Spleen (tissue), 13 donors: ENCODE measurements at places on chromosomes 2 and 18.

DNA sequence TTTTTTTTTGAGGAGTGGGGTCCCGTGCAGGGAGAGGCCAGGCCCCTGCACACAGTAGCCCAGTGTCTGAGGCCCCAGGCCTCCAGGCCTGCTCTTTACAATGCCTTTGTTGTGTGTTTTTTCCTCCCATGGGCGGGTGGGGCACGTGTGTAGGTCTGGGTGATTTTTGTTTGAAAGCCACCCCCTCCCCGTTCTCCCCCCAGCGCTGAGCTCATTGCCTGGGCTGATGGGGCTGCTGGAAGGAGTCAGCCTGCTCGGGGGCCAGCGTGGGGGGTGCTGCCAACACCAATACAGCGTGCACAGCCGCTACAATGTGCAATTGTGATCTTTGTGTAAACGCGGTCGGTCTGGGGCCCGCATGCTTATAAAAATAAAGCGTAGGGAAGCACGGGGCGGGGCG lies 142.7 kb downstream of the DYSF start:
- no peak for DNase-seq

- no peak for DNase-seq
Observed at GRCh38 chr2:149070681-149071320, 32.3 kb downstream of the LYPD6B start.

DNA sequence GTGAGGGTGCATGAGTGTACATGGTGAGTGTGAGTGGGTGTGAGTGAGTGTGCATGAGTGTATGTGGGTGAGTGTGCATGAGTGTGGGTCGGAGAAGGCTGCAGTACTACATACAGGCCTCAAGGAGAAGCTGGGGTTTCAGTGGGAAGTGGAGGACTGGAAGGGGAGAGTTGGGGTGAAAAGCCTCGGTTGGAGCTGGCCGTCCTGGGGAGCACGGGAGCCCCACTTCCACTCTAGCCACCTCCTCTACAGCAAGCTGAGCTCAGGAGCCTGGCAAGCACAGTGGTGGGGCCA lies 68.7 kb upstream of the HPCAL1 start:
- no peak for DNase-seq

DNA sequence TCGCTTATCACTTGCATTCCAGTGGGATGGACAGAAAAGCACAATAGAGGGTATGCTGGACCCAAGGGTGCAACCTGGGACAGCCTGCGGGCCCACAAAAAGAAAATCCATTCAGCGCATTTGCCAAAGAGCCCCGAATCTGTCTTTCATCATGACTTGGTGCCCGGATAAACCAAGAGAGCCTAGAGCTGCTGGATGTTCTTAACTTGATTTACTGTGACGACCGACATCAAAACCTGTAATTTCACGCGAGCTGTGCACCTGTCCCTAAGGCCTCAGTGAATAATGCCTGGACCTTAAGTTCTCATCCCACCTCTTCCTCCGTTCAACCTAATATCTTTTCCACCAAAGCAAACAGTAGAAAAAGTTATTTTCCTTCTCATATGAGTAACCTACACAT lies 115.5 kb upstream of the ACKR3 start:
- no peak for DNase-seq

GRCh38 chr2:25473131-25473530 lies 131.4 kb upstream of the DNMT3A start:
- no peak for DNase-seq

GRCh38 chr2:186991766-186992417 lies 142.9 kb upstream of the ZSWIM2 start:
- no peak for DNase-seq

GRCh38 chr2:173028141-173028540 lies 47.5 kb upstream of the MAP3K20 start:
- no peak for DNase-seq

GRCh38 chr2:182694189-182694588 lies 21.9 kb upstream of the DNAJC10 start:
- DNase-seq: no peak

DNA sequence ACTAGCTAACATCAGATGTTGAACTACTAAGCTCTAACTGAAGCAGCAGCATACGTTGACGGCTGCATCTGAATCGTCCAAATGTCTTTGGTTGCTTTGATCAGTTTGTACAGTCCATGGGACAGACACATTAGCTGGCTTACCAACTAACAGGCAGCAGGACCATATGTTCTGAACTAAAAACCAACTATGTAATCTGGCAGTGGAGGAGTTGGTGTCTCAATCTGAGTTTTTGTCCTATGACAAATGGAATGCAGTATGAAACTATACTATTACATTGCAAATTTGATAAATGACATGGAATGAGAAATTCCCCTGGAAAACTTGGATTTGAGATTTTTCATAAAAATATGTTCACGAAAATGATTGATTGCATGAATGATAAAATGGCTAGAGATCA lies 79.5 kb downstream of the EPHA4 start:
- no peak for DNase-seq

DNA sequence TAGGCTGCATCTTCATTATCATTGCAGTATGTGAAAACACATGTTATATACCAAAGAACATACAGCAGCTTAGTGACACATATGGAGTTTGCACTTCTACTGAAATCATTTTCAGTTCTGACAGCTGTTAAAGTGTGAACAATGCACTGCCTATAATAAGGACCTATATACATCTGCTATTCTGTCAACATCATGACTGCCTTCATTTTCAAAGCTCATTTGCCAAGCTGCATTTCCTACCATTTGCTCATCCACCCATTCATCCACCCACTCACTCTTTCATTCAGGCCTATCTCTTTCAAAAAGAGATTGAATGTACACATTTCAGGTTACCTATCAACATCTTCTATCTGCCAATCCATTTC lies 81.7 kb upstream of the STK17B start:
- DNase-seq: no peak

DNA sequence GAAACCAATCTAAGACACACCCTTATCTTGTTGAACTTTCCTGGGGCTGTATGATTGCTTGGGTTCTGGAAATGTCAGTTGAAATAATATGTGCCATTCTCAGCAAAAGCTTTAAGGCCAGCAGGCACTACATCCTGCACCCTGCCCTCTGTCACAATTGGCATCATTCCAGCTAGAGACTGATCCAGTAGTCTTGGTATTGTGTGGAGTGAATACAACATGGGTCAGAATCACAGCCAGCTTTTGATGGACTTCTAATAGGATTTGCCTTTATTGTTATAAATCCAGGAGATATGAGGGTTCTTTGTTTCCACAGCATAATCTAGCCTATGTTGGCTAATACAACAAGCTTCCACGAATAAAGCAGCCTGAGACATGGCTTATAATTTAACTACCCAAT lies 617.0 kb upstream of the CDH2 start:
- no peak for DNase-seq

DNA sequence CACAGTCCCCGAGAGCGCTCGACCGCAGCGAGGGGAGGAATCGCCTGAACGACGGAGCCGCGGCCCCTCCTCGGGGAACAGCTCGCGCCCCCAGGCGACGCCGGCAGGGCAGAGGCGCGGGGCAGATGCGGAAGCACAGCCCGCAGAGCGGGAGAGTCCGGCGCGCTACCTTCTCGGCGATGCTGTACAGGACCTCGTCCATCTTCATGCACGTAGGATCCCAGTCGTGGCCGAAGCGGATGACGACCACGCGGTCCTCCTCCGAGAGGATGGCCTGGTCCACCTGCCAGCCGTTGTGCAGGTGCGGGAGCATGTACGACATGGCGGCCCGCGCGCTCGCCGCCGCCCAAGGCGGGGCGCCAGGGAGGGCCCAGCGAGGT lies 302 bp downstream of the TXNL4A start:
- DNase-seq: peak; percentile 95

- no peak for DNase-seq
Observed at GRCh38 chr18:13264091-13265007, 45.8 kb downstream of the LDLRAD4 start.

DNA sequence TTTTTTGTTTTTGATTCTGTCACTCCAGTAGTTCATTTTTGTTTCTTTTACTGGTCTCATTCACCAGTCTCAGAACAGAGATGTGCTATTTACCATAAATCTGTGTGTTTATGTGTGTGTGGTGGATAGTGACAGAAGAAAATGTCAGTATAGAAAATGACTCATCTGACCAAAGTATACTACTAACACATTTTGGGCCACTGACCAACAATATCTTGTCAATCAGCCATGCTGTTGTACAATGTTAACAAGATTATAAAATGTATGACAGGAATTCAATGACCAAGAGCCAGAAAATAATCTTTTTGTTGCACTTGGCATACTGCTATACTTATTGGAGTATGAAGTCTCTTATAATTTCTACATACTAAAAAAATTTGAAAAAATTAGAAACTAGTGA lies 1081.4 kb upstream of the NRXN1 start:
- no peak for DNase-seq

DNA sequence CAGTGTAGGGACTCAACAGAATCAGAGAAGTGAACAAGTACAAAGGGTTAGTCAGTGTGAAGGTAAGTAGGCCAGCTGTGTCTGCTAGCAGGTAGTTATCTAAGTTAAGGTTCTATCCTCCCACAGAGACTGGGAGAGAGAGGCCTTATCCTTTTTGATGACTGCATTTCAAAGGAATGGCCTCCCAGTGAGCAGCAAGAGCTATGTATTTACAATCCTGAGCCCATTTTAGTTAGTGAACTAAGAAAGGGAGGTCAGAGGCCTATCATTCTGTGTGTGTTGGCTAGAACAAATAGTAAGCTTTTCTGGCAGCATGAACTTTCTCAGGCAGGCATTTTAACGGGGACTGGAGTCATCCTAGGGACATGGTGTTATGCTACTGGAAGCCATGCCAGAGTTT lies 182.9 kb downstream of the VWC2L start:
- no peak for DNase-seq

GRCh38 chr2:100233061-100233460 lies 89.2 kb downstream of the LONRF2 start:
- no peak for DNase-seq

GRCh38 chr18:76985156-76985950 lies 147.2 kb downstream of the MBP start:
- DNase-seq: peak; percentile 67

GRCh38 chr2:3114406-3115185 lies 263.0 kb downstream of the EIPR1 start:
- DNase-seq: peak; percentile 54

- DNase-seq: no peak
Observed at GRCh38 chr2:196549052-196549451, 90.5 kb upstream of the CCDC150 start.

DNA sequence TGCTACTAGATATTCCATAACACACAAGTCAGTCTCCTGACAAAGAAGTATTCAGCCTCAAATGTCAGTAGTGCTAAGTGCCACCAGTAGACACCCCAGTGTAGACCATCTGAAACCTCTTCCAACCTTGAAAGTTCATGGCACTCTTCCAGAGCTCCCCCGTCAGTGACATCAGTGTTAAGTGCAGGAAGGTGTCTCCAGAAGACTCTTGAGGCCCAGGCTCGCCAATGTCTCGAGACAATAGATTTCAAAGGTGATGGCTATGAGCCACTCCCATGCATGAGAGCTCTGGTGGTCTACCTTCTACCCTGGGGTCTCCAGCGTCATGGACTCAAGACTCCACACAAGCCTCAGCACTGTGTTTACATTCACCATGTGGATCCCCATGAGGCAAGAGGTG lies 183.8 kb downstream of the SMAD2 start:
- DNase-seq: no peak

DNA sequence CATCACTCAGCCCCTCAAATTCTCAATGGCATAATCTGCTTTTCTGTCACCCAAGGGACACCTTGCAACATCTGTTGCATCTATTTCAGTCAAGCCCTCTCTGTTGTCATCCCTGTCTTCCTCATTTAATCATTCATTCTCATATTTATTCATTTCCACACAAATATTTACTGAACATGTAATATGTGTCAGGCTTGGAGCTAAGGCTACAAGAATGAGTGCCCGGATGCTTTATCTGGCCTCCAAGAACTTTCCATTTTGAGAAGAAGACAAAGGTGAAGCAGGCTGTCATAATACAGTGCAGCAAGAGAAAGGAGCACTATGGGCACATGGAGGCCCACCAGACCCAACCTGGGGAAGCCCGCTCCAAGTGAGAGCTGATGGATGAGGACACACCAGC lies 15.6 kb downstream of the IL18RAP start:
- no peak for DNase-seq

- no peak for DNase-seq
Observed at GRCh38 chr2:174334781-174335251, at the start of gene SP9. Gene SP9 (plus strand): TSS chr2:174334954. CDS start chr2:174335093, 139 bp downstream.

GRCh38 chr2:172930871-172931255 lies 144.8 kb upstream of the MAP3K20 start:
- no peak for DNase-seq

DNA sequence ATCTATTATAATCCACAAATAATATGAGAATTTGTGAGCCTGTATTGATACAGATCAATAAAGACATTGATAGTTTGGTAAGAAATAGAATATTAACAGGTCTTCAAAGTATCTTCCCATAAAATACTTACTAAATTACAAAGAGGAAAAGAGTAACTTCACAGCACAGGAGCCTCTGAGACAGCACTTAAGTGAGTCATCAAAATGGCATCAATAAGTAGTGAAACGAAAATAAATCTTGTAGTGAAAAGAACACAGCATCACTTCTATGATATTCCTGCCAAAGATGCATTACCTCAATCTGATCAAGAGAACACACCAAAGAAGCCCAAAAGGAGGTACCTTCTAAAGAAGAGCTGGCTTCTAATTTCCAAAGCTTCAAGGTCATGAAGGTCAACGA lies 116.4 kb downstream of the CBLN2 start:
- no peak for DNase-seq

GRCh38 chr18:13235981-13236380 lies 17.4 kb downstream of the LDLRAD4 start:
- no peak for DNase-seq

DNA sequence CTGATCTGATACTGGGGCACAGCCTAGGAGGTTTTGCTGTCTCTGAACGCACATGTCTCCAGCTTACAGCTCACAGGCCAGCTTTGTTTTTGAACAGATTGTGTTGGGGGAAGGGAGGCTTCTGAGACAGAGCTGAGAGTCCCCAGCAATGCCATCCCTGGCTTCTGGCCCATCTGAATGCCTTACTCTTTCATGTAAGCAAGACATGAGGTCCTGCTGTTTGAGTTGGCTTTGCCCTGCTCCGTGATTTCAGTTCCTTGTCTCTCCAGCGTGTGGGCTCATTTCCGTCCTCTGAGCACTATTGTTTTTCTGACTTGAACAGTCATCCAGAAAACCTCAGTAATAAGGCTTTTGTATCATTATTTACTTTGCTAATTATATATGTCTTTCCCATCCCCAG lies 194.9 kb upstream of the TNP1 start:
- DNase-seq: no peak

GRCh38 chr2:112794131-112794733 lies 9.9 kb upstream of the IL1A start:
- DNase-seq: no peak

DNA sequence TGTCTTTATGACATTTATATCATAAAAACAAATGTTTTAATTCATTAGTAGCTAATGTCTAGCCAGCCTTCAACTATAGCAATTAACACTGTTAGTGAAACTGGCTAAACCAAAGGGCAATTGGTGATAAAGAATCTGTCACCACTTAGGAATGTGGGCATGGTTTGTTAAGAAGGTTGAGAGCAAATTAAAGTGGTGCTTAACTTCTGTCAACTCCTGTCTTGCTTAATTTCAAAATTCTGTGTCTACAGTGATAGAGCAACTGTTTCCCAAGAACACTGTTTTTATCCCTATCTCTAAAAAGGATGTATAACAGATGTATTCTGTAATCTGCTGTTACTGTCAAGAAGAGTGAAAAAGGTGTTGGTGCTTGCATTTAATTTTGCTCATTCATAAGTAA lies 36.5 kb downstream of the CFAP36 start:
- DNase-seq: no peak

GRCh38 chr2:197883354-197884032 lies 79.1 kb downstream of the PLCL1 start:
- no peak for DNase-seq
